ENCODE measurements at places on chromosomes 3 and 15. TPM values are rescaled to one million over a fixed set of nuclear protein-coding genes. Genes with fewer than 3 reads are reported as not detected.

- DNase-seq, result no peak
These were observed 297.1 kb upstream of the MEIS2 start for GRCh38 chr15:37397266-37398022.

DNA sequence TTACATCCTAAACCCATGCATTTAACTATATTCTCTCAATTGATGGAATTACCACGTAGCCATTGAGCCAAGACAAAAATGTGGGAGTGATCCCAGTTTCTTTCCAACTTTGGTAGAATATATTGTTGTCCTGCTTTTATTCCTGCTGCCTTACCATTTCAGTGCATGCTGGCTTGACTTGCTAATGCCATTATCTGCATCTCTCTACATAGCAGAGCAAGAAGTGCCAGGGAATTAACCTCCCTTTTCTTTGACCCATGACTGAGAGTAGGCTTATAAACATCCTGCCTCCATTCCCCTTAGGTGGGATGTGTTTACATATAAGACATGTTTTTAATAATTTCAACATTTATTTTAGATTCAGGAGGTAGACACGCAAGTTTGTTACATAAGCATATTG is 1153.4 kb downstream of the IGSF11 start:
- DNase-seq, result no peak

DNA sequence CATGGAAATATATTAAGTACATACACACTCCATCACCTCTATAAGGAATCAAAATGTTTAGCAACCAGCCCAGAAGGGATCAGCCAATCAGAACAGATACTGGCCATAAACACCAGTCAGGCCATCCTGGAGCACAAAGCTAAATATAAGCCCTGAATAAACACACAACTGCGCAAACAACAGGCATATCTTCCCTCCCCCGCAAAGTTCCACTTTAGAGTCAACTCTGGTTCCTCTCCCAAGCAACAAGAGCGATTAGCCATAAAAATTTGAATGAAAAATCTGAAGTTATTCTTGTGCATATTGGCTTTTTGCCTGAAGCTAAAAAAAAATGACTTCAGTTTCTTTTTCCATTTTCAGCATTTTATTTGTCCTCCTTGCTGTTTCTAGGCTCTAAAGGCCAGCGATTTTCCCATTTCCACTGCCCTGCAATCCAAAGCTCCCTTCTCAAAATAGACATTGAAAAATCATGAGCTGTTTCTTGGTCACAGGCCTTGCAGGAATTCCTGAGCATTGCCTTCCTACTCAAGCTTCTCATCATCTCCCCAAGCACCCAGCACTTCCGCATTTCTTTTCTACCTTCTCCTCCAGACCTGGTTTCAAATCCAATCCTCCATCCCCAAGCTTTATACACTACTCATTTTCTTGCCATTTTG is 247.9 kb downstream of the ZMAT3 start:
- no peak for DNase-seq

The HTR3E gene
- not detected for total RNA-seq

- no peak for DNase-seq
These were observed 9.3 kb downstream of the OXTR start for GRCh38 chr3:8760091-8760490.

The CCDC54 gene
- total RNA-seq, result not detected

The TRPM1 gene
- total RNA-seq, result not detected

- DNase-seq, result no peak
These were observed 140.7 kb downstream of the MECOM start for GRCh38 chr3:169522595-169523529.

The PCSK6 gene
- 0.72 TPM for total RNA-seq

- peak; percentile 94 for DNase-seq
These were observed 91.4 kb downstream of the NFKBIZ start for GRCh38 chr3:101940521-101941317.

The SAMMSON gene
- total RNA-seq, result not detected

GRCh38 chr3:98786364-98787006 is 23.3 kb downstream of the ST3GAL6 start:
- DNase-seq, result no peak

The CLDN11 gene
- total RNA-seq, result 395 TPM

- DNase-seq, result no peak
These were observed 269.2 kb upstream of the CNTN3 start for GRCh38 chr3:74883690-74884089.

DNA sequence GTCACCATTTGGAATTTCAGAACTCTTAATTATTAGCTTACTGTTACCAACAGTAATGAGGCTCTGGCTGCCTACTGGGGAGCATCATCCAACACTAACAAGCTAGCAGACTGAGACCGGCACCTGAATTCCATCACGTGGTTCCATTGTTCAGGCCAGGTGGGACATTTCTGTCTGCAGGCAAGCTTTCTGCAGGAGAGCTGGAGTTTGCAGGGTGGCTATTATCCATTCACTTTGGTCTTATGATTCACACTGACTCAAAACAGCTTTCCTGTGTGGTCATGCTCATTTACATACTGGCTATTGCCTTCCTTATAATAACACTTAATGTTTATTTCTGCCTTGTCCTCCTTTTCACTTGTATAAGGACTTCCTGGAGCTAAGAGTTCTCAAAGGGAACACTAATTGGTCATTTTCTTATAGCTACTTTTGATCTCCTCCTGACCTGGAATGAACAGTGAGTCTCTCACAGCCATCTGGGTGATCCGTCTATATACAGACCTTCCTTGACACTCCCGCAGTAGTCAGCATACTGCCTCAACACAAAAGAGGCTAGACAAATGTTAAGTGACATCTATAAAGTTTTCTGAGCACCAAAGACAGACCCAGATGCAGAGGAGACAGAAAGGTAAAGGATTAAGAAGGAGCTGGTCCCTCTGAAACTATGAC is 695.4 kb downstream of the FHIT start:
- no peak for DNase-seq

GRCh38 chr15:90101969-90102890 is at the start of gene IDH2:
Gene IDH2 (minus strand): TSS chr15:90102468. CDS start chr15:90102390, 78 bp downstream.
- peak; percentile 87 for DNase-seq

DNA sequence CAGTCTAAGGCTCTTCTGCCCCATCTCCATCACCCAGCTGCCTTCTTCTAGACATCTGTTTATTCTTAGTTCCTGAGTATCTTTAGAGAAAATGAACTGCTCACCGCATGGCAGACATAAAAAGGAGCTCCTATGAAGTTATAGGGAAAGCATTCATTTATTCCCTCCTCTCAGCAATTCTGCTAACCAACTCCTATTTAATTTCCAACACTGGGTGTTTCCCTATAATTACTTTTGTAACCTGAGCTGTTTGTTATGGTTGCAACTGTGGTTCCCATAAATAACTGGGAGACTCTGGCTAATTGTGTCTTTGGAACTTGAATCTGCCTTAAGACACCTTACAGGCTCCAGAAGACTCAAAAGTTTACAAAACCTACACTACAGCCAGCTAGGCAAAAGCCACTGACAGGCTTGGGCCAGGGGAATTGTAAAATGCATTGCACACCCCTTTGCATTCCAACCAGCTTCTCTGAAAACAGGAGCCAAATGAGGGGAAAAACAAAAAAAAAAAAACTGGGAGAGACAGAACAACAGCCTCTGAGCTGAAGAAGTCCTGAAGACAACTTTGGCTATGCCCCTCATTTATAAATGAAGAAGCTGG is 231.5 kb upstream of the FEZF2 start:
- DNase-seq, result no peak

The FRMD4B gene
- 77.7 TPM for total RNA-seq

The RNF123 gene
- total RNA-seq, result 51.0 TPM

- DNase-seq, result peak; percentile 31
These were observed 297.2 kb downstream of the FHIT start for GRCh38 chr3:60954048-60954447.

The CFAP161 gene
- total RNA-seq, result 0.65 TPM

The TEX55 gene
- not detected for total RNA-seq

DNA sequence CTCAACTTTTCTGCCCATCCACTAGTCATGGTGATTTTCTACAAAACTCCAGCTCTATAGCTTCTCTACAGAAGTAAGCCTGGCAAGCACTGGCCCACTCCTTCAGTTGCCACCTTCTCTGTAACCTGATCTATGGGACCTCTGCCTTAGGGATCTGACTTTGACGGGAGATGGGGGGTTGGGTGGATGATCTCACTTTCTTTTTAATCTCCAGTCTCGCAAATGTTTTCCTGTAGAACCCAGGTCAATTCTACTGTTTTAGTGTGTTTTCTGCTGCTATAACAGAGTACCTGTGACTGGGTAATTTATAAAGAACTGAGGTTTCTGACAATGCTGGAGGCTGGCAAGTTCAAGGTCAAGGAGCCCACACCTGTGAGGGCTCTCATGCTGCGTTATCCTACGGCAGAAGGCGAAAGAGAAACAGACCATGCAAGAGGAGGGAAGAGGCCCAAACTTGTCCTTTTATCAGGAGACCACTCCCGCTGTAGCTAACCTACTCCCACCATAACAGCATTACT is 189.9 kb upstream of the THRB start:
- DNase-seq, result no peak

- no peak for DNase-seq
These were observed 13.7 kb upstream of the GJD2 start for GRCh38 chr15:34768530-34768929.

The ABHD14A gene
- 6.6 TPM for total RNA-seq

- no peak for DNase-seq
These were observed 23.5 kb upstream of the HES1 start for GRCh38 chr3:194112120-194113106.

The FBXL2 gene
- total RNA-seq, result 26.9 TPM

DNA sequence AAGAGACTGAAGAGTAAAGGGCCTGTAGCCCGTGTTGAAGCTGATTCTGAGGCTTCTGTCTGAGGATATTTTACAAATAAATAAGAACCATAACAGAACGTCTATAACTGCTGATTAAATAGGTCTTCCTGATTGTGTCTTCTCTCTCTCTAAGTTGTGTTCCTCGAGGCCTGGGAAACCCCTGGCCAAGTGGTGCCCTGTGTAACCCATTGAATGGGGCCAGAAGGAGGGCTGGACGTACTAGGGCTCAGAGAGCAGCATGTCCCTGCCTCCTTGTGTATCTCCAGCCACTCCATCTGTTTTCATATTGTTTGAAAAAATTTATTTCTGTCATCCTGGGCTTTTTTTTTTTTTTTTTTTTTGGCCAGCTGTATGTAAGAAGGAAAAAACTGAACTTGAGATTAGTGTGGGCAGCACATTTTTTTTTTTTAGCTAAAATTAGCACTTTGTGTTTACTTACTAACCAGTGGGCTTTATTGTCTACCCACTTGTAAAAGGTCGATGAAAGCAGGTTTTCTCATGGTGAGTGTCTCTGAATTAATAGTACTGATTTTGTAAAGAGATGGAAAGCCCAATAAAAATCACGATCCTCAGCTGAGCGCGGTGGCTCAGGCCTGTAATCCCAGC is 10.7 kb downstream of the DHX30 start:
- DNase-seq, result no peak

DNA sequence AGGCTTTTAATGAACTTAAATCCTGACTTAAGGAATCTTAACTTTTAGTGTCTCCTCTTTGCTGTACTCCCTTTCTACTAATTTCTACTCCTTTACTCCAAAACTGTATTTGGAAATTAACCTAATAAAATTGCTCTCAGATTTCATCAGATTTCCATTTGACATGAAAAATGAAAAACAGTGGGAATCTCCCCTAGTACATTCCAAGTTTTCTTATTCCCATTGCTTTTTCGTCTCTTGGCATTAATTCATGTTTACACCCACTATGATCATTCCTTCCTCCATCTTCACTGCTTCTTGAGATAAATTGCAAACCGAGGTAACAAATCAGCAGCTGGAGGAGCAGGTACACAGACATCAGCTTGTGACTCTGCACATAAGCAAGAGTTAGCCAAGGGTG is 208.7 kb downstream of the VGLL3 start:
- no peak for DNase-seq

The ARNT2 gene
- total RNA-seq, result 0.20 TPM

The GPR171 gene
- total RNA-seq, result not detected

- DNase-seq, result peak; percentile 69
These were observed 8.2 kb upstream of the ZNF589 start for GRCh38 chr3:48232734-48233133.

DNA sequence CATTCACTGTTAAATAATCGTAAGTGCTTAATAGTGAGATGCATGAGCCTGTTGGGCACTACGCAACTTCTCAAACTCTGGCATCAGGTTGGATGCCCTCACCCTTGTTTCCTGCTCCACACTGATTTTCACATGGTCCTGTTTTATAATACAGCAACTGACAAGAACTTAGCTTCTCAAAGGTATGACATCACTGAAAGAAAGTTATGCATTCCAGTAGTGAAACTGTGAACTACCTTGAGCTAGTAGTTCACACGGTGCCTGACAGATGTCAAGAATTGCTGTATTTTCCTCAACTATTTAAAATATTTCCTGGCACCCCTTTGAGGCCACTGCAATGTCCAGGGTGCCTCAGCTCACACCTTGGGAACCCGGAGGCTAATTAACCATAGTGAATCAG is 327.5 kb downstream of the RORA start:
- DNase-seq, result no peak

DNA sequence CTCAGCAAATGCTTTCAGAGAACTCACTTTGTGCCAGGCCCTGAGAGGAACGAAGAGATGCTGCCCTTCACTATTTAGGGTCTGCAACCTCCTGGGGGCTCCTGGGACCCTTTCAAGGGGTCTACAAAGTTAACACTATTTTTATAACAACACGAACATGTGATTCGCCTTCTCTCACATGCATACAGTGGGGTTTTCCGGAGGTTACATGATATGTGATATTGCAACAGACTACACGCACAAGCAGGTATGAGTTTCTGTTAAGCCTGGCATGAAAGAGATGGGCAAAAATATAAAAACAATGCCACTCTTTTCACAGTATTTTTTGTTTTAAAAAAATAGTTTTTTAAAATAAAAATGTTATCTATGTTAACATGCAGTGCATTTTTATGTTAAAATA is 10.3 kb downstream of the STARD5 start:
- DNase-seq, result no peak

DNA sequence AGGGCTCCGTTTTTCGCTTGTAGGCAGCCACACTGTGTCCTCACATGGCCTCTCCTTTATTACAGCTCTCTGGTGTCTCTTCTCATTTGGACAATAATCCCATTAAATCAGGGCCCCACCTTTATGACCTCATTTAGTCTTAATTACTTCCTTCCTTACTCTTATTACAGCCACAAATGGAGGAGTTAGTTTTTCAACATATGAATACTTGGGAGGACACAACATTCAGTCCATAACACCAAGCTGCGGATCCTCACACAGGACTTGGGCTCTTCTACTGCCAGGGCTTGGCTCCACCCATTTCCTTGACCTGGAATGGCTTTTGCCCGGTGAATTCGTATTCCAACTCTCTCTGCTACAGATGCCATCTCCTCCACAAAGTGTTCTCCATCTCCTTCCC is 74.3 kb upstream of the SLC7A14 start:
- DNase-seq, result no peak

All from endothelial cell of umbilical vein (primary cell).